ENCODE measurements at places on chromosomes 16 and 17.

- DNase-seq = no peak
Observed at GRCh38 chr16:67192781-67193361, 916 bp downstream of the E2F4 start.

DNA sequence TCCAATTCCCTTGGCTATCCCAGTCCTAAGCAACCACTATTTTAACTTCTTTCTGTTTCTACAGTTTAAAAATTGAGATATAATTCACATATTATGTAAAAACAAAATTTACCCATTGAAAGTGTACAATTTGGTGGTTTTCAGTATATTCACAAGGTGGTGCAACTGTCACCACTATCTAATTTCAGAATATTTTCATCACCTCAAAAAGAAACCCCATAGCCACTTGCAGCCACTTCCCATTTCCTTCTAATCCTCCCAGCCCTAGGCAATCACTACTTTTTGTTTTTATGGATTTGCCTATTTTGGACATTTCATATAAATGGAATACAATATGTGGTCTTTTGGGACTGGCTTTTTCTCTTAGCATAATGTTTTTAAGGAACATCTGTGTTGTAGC, 36.1 kb upstream of the NACA2 start:
- DNase-seq = no peak

GRCh38 chr16:89811321-89811720, 5.1 kb downstream of the FANCA start:
- DNase-seq = no peak

- no peak for DNase-seq
Observed at GRCh38 chr17:77631307-77631706, 327.2 kb upstream of the TNRC6C start.

DNA sequence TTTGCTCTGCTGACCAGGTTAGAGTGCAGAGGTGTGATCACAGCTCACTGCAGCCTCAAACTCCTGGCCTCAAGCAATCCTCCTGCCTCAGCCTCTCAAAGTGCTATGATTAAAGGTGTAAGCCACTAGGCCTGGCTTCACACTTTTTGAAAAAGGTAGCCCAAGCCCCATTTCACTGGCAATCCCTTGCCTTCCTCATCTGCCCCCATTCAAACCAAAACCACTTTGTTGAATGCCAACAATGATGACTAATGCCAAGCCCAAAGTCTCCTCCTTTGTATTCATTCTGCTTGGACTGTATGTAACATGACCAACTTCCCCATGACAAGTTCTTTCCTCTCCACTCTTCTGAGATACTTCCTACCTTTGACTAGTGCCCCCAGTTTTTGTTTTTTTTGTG, 33.1 kb downstream of the N4BP1 start:
- no peak for DNase-seq
